PC-3 (cell line): ENCODE measurements at places on chromosomes 4 and X. TPM values are rescaled to one million over a fixed set of nuclear protein-coding genes. Genes with fewer than 3 reads are reported as not detected.

RPGR gene
- 8.3 and 9.3 TPM in 2 replicates for total RNA-seq

PABPC5 gene
- total RNA-seq, result 0.35 and 0.40 TPM in 2 replicates

BEX3 gene
- total RNA-seq, result 130 and 146 TPM in 2 replicates

PI4K2B gene
- total RNA-seq, result 13.3 and 18.1 TPM in 2 replicates

DNA sequence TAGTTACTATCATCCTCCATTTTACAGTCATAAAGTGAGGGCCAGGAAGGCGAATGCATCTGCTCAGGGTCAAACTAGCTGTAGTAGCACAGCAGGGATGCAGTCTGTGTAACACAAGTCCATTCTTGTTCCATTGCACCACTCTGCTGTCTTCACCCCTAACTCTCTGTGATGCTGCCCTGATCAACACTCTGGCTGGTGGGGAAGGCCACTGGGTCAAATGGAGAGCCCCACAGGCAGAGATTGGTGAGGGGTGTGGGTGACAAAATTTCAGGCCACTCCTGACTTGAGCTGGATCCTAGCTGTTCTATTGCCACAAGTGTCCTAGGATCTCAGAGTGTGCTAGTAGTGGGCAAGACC, 136.5 kb downstream of the PJA1 start:
- H3K4me3 ChIP-seq, result no peak overlapping the region
- no peak for DNase-seq
- H3K27me3 ChIP-seq, result no peaks in the 10 kb centered on the region
- H3K27ac ChIP-seq, result peak overlapping the region; percentile 98; the same call in 1 of the 2 replicates
- H3K36me3 ChIP-seq, result no peaks in the 10 kb centered on the region
- peaks cover 77% of the 10 kb centered on the region for H3K4me1 ChIP-seq

DNA sequence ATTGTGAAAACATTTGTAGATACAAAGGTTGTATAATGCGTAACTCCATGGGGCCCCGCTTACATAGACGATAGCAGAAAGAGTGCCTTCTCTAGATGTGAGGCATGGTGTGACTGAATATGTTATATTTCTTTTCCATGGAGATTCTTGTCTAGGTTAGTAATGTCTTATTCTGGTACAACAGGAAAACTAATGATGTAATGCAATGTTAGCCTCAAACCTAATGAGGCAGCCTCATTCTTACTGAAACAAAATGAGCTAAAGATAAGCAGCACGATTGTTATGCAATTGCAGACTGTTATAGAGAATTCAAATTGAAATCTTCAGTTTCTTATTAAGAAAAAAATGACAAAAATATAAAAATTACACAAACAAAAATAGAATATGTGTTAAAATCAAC, 171.1 kb upstream of the ANKRD50 start:
- H3K27me3 ChIP-seq, result no peaks in the 10 kb centered on the region
- no peaks in the 10 kb centered on the region for H3K36me3 ChIP-seq

GRCh38 chr4:185880571-185880970, 68.6 kb upstream of the SORBS2 start:
- peaks cover 6% of the 10 kb centered on the region for H3K4me1 ChIP-seq
- no peak overlapping the region for H3K4me3 ChIP-seq
- DNase-seq, result peak; percentile 8
- no peak overlapping the region for H3K27ac ChIP-seq
- no peaks in the 10 kb centered on the region; the same call in 1 of the 2 replicates for H3K36me3 ChIP-seq
- no peaks in the 10 kb centered on the region for H3K27me3 ChIP-seq

- H3K4me3 ChIP-seq, result no peak overlapping the region
- H3K4me1 ChIP-seq, result peaks cover 6% of the 10 kb centered on the region; the same call in 1 of the 2 replicates
- no peak for DNase-seq
- no peaks in the 10 kb centered on the region for H3K36me3 ChIP-seq
Observed at GRCh38 chr4:123606946-123607542, 210.4 kb downstream of the SPRY1 start.

GRCh38 chr4:89067417-89067816, 10.4 kb upstream of the FAM13A start:
- no peak for DNase-seq
- H3K4me3 ChIP-seq, result no peak overlapping the region
- no peak overlapping the region for H3K27ac ChIP-seq

DNA sequence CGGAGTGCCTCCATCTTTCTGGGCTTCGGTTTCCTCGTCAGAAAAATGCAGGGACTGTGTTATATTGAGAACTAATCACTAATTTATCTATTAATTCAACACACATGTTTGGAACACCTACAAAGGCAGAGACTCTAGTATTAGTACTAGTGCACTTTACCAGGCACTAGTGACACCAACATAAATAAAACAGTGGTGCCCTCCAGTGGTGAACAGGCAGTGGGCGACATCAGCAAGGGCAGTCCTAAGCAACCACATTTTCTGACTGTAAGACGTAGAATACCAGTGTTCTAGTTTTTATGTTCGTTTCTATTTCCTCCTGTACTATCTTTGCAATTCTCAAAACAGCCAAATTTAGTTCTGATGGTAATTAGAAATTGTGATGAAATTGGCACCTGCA, 69.1 kb upstream of the UCP1 start:
- no peaks in the 10 kb centered on the region for H3K36me3 ChIP-seq
- H3K4me3 ChIP-seq, result no peak overlapping the region
- peak; percentile 36 for DNase-seq
- peaks cover 14% of the 10 kb centered on the region for H3K4me1 ChIP-seq
- H3K27me3 ChIP-seq, result no peaks in the 10 kb centered on the region
- H3K27ac ChIP-seq, result no peak overlapping the region
